ENCODE measurements at places on chromosomes 2 and 18.

DNA sequence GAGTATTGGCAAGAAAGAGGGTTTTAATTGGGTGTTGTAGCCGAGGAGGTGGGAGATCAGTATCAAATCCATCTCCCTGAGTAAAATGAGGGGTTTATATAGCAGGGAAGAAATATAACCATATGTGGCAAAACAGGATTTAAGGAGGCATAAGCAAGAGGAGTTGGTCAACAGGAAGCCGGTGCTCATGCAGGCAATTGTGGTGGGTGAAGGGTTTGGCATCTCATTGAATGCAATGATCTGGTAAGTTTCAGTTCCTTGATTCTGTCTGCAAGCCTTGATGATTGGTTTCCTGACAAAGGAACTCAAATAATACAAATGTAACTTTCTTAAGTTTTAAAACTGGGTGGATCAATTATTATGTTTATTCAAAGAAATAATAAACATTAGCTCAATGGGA, 564.4 kb upstream of the LINC00305 start:
- no peak for DNase-seq

DNA sequence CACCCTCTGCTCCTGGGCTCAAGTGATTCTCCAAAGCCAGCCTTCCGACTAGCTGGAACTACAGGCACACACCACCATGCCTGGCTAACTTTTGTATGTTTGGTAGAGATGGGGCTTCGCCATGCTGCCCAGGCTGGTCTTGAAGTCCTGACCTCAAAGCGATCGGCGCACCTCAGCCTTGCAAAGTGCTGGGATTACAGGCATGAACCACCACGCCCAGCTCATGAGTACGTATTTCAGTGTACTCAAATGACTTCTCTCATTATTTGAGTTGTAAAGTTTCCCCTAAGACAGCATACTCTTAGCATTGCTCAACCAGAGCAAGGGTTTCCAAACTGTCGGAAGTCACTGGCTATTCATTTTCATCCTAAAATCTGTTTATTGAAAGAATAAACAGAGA, 40.3 kb downstream of the IMPA2 start:
- DNase-seq, result no peak

GRCh38 chr2:144668493-144669110, 148.7 kb upstream of the ZEB2 start:
- no peak for DNase-seq

GRCh38 chr2:101967826-101968513, 23.8 kb upstream of the IL1R2 start:
- no peak for DNase-seq

DNA sequence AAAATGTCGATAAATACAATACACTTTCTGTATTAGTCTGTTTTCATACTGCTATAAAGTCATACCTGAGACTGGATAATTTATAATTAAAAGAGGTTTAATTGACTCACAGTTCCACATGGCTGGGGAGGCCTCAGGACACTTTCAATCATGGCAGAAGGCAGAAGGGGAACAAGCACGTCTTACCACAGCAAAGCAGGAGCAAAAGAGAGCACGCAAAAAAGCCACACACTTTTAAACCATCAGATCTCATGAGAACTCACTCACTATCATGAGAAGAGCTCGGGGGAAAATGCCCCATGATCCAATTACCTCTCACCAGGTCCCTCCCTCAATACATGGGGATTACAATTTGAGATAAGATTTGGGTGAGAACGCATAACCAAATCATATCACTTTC, 256.7 kb downstream of the ANAPC1 start:
- DNase-seq, result no peak

DNA sequence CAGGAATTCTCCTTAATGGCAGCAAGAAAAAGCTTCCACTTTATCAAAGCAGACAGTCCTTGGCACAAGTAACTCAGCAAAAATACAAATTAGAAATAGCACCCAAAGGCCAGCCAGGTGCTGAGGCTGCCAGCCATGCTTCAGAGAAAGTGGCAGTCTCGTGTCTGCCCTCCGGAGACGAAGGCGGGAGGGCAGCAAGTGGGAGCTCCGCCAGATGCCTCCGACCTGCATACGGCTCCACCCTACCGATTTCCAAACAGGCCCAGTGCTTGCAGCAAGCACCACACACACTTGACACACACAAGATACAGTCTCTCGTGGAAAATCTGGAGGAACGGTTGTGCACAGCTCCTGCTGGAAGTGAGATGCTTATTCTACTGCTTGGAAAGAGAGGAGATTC, 134.9 kb upstream of the REV1 start:
- no peak for DNase-seq

DNA sequence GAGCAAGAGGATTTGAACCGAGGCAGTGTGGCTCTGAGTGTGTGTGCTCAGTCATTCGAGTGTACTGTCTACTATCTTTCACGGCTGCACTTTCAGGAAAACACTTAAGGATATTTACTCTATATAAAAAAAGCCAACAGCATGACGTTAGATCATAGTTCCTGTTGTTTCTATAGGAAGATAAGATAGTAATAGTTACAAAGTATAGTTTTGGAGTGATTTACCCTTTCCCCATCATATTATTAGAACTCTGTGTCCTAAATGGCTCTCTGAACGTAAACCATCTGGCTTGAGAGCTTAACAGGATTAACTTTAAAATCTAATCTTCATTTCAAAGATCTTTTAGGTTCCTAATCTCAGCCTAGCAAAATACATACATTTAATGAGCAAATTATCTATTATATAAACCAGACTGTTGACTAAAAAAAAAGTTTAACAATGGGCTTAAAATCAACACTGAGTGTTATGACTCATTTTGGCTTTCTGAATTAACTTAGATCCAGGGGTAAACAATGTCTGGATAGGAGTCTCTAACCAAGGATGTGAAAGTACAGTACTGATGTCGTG, 150.3 kb upstream of the DNMT3A start:
- peak; percentile 62 for DNase-seq

DNA sequence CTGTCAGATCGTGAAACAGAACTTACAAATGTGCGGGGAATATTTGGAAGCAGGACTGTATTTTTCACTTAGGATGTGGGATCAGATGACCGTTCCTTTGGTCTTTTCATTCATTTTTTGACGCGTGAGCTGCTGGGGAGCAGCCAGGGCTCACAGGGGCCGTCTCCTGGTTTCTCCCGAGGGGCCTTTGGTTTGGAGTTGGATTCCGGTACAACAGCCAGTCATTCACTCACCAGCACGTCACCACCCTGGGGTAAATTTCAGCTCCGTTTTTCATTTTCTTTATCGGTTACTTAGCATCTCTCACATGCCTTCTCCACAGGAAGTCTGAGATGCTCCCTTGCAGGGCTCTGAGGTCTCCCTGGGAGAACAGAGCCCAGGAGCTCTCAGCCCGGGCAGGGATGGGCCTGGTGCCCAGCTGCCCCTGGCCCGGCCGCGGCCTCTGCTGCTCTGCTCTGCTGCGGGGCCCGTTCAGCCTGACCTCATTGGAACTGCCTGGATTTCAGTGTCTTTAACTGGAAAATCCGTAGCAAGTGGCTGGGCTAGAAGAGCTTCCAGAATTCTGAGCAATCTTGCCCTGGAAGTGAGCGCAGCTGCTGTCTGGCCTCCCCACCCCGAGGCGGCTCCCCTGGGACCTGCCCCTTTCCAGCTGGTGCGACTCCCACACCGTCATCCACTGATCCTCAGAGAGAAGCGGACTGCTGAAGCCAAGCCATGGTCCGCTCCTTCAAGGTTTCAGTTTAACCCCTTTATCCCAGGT, 335.6 kb downstream of the EIPR1 start:
- no peak for DNase-seq

- DNase-seq, result peak; percentile 91
Observed at GRCh38 chr2:219642465-219643083, 15.1 kb downstream of the SLC4A3 start.

DNA sequence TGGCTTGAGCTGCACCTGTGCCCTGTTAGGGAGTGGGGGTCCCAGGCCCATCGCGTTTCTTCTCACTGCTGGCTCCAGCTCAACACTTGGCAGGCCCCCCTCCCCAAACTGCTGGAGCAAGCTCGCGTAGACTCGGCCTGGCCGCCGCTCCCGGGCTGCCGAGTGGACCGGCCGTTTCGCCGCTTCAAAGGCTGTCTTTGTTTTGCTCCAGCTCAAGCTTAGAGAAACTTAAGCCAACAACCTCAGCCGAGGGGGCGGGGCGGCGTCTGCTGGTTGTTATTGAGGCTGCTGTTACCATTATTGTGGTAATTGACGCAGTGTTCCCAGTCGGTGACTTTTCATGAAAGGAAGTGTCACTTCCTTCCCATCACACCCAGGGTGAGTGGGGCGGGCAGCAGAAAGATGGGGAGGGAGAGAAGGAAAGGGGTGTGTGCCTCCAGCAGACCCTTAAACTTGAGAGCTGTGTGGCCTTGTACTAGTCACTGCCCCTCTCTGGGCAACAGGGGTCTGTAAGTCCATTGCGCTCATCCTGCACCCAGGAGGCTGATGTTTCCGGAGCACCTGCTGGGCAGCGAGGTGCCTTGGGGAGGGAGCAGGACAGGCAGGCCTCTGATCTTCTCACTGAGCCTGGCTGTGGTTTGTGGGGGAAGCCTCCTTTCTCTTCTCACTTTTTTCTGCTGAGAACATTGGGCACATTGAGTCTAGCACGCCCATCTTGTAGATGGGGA, 2.1 kb downstream of the ARID5A start:
- DNase-seq, result no peak

DNA sequence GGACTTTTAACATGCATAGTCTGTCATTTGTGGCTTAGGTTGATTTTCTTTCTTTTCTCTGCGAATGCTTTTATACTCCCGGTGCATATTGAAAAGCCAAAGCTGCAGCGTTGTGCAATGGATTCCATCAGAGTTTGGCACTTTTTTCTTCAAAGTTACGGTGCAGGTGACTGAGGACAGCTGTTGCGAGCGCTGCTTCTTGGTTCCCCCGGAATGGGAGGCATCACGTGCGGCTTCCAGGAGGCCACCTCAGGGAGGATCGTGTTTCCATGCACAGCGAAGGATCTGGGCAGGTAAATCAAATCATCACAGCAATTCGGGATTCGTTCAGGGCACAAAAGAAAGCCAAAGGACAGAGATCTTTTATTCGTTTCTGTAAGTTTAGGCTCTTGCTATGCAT, 109.6 kb upstream of the ALKAL2 start:
- no peak for DNase-seq

GRCh38 chr2:218717262-218717661, 6.6 kb downstream of the TTLL4 start:
- no peak for DNase-seq

DNA sequence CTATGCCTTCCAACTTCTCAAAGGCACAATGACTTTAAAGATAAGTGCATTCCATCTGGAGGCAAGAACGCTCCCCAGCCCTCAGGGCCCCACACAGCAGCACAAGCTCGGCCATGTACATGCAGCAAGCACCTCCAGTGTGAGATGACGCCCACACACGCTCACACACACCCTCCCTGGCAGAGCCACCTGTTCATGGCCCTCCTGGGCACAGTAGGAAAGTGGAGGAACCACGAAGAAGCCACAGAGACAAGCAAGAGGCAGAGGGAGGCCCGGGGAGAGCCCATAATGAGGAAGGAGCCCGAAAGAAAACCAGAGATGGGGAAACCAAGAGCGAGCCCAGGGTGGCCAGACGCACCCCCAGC, 21.7 kb downstream of the BIN1 start:
- no peak for DNase-seq

All from fibroblast of skin of back (primary cell).